ENCODE measurements at places on chromosomes 2 and 18. TPM values are rescaled to one million over a fixed set of nuclear protein-coding genes. Genes with fewer than 3 reads are reported as not detected.

LINC00305 gene
- total RNA-seq = not detected

TBC1D8 gene
- 69.0 TPM for total RNA-seq

RGPD4 gene
- total RNA-seq = 0.11 TPM

L3MBTL4 gene
- total RNA-seq = not detected

RAB27B gene
- total RNA-seq = 11.7 TPM

SLC40A1 gene
- 2.7 TPM for total RNA-seq

SLC8A1 gene
- 0.41 TPM for total RNA-seq

ATF2 gene
- total RNA-seq = 20.8 TPM

LOXHD1 gene
- total RNA-seq = not detected

NFATC1 gene
- total RNA-seq = 6.2 TPM

ACTG2 gene
- not detected for total RNA-seq

ITGA4 gene
- total RNA-seq = 1.1 TPM

MOCOS gene
- 2.7 TPM for total RNA-seq

SERPINB12 gene
- not detected for total RNA-seq

SAG gene
- total RNA-seq = not detected

LONRF2 gene
- total RNA-seq = 3.0 TPM

SIX3 gene
- total RNA-seq = 1.6 TPM

MYO3B gene
- total RNA-seq = not detected

SAP130 gene
- 11.3 TPM for total RNA-seq

ANKRD62 gene
- not detected for total RNA-seq

HRH4 gene
- total RNA-seq = not detected

IL36RN gene
- 0.13 TPM for total RNA-seq

GCG gene
- not detected for total RNA-seq

IL1F10 gene
- total RNA-seq = not detected

SCLY gene
- 24.0 TPM for total RNA-seq

PID1 gene
- 3.6 TPM for total RNA-seq

DYTN gene
- not detected for total RNA-seq

NXPH2 gene
- not detected for total RNA-seq

RRM2 gene
- 178 TPM for total RNA-seq

STPG4 gene
- not detected for total RNA-seq
